Osteoblast (primary cell): ENCODE measurements at places on chromosomes 4 and X.

GRCh38 chr4:138959097-138959815 is 56.3 kb upstream of the NOCT start:
- no peak for DNase-seq
- no peak overlapping the region for H3K4me3 ChIP-seq
- H3K4me1 ChIP-seq: peaks cover 5% of the 10 kb centered on the region
- H3K36me3 ChIP-seq: no peaks in the 10 kb centered on the region
- no peaks in the 10 kb centered on the region for H3K27me3 ChIP-seq
- no peak overlapping the region for H3K27ac ChIP-seq

DNA sequence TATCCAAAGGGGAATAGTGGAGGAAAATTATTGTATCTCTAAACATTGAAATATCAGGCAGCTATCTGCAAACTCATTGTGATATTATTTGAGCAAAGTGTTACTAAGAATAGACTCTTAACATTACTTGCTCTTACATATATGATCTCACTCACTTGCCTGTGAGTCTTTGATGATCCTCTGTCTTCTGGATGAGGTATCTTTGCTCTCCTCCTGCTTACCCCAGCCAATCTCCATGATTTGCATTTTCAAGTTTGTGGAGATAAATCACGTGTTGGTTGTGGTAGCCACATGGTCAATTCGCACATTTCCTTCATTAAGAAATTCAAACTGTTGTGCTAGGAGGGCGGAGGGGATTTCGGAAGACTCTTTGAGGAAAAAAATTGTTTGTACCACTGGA is 169.9 kb upstream of the S100G start:
- DNase-seq: no peak
- no peaks in the 10 kb centered on the region for H3K36me3 ChIP-seq
- peaks cover 15% of the 10 kb centered on the region for H3K4me1 ChIP-seq

- no peak overlapping the region for H3K4me3 ChIP-seq
- H3K4me1 ChIP-seq: no peaks in the 10 kb centered on the region
- H3K27ac ChIP-seq: no peak overlapping the region
- DNase-seq: no peak
- H3K36me3 ChIP-seq: no peaks in the 10 kb centered on the region
- H3K27me3 ChIP-seq: peaks cover 4% of the 10 kb centered on the region
These were observed 63.8 kb upstream of the FAM120C start for GRCh38 chrX:54246866-54247265.

DNA sequence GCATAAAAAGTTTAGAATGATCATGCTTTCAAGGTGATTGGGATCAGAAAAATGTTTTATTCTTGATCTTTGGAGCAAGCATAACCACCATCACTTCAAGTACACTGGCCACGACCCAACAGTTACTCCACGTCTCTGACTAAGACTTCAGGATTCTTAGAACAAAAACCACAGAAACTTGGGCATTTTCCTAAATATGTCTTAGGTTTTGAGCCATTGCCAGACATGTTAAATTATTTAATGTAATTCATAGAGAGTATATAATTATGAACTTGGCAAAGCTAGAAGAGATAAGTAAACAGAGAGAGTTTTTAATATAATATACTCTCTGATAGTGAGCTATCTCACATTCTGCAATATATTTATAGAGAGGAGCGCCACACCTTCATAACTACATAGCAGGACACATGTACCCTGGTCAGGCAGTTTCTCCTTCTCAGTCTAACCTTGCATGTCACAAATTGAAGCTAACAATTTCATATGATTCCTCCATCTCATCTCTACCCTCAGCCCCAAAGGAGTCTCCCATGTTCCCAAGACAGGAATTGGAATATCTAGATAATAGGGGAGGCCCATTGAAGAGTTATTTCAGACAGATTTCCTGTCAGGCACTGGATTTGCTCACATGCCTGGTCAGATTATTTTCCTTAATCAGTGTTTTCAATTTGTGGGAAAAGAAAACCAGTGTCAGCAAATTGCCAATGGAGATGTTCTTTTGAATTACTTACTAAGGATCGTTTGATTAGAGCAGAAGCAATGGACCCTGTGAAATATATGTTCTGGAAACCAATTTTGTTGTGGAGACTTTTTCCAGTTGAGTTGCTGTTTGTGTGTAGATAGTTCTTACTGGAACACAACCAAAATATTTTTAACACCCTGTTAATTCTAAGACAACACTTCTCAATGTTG is 61.7 kb upstream of the GUCY1A1 start:
- no peaks in the 10 kb centered on the region for H3K27me3 ChIP-seq
- peak; percentile 59 for DNase-seq
- no peak overlapping the region for H3K4me3 ChIP-seq
- no peaks in the 10 kb centered on the region for H3K36me3 ChIP-seq

GRCh38 chr4:137519406-137519805 is 12.9 kb downstream of the PCDH18 start:
- no peaks in the 10 kb centered on the region for H3K27me3 ChIP-seq
- H3K4me1 ChIP-seq: peaks cover 24% of the 10 kb centered on the region
- DNase-seq: peak; percentile 19
- no peak overlapping the region for H3K4me3 ChIP-seq

DNA sequence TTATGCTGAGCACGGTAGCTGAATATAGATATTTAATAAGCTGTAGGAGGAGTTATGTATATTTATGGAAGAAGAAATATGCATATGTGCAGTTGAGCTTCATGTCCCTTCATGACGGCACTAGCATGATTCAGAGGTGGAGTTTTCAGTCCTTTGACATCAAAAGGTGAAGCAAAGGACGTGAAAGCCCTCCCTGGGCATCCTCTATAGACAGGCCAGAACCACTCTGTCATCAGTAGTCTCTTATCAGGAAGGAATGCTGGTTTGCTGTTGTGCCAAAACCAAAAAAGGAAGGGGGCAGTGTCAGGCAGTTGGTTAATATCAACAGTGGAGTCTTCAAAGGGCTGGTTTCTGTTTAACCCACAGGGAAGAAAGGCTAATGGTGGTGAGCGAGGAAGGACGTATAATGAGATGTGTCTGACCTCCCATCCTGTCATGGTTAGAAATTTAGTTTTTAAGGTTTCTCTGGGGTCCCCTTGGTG is 23.5 kb upstream of the IL2 start:
- no peaks in the 10 kb centered on the region for H3K27me3 ChIP-seq
- no peaks in the 10 kb centered on the region for H3K36me3 ChIP-seq
- peaks cover 3% of the 10 kb centered on the region for H3K4me1 ChIP-seq
- H3K27ac ChIP-seq: no peak overlapping the region
- H3K4me3 ChIP-seq: no peak overlapping the region
- no peak for DNase-seq
